Germinal center (tissue), 1 donor: ENCODE measurements at places on chromosomes 7 and 10.

DNA sequence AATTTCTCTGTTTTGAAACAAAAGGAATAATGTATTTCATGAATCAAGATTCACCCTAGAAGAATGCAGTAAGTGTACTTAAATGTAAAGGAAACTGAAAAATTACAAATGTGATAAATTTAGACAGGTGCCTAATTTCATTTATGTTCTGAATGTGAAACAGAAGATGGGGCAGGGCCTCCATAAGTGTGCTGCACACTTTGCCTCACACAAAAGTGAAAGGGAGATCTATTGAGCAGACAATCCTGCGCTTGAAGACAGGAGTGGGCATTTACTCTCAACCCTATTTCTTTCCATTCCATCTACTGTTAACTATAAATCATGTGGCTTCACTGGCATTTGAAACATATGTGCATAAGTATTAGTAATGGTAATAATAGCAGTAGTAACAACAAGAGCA, 36.2 kb downstream of the GNG11 start:
- no peak for DNase-seq

DNA sequence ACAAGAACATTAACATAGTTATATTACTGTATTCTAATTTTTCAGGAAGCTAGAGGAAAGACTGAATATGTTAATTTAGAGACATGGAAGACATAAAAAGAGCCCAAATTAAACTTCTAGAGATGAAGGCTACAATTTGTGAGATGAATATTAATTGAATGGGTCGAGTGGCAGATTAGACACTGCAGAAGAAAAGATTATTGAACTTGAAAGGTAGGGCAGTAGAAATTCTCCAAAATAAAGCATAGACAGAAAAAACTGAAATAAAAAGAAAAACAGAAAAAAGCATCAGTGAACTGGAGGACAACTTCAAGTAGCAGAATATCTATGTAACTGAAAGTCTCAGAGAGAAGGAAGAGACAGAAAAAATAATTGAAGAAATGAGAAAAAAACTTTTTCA, 274.3 kb upstream of the IMMP2L start:
- no peak for DNase-seq

DNA sequence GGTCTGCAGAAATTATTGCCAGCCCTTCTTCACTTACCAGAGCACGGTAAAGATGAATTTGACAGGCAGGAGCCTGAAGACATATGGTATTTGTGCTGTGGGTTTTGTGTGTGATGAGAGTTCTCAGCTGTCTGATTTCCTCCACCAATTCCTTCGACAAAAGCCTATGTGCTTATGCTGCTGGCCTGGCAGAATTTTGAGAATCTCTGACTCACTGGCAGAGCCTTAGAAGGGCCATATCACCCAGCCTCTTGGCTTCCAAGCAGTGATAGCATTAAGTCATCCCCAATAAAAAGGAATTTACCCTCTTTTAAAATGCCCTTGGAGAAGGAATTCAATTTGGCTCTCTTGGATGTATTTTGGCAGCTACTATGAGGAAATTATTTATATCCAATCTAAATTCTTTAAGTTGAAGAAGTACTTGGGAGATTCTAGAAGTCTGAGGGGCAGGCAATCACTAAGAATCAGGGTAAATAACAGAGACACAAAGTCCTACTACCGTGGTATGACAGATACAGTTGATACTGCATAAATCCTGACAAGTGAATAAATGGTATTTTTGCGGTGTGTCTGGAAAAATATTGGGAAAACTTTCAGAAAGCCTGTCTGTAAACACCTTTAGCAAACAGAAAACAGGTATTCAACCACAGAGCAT, 68.6 kb upstream of the EFCAB10 start:
- no peak for DNase-seq

DNA sequence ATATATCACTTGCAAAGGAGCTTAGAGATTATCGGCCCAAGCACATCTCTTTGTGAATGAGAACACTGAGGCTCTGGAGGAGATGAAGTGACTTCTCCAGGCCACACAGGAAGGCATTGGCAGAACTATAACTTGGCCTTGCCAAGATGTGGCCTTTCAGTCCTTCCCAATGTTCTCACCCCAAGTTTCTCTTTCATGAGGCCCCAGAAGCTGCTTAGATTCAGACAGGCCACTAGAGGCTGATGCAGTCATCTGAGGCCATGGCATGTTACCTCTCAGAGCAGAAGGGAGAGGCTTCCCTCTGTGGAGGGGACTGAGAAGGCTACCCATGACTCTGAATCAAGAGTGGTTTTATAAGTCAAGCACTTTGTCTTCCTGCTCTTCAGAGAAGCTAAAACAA, 1003.7 kb downstream of the LRMDA start:
- DNase-seq = no peak

- DNase-seq = no peak
Measured at GRCh38 chr7:70703785-70704184, 428.2 kb upstream of the GALNT17 start.

DNA sequence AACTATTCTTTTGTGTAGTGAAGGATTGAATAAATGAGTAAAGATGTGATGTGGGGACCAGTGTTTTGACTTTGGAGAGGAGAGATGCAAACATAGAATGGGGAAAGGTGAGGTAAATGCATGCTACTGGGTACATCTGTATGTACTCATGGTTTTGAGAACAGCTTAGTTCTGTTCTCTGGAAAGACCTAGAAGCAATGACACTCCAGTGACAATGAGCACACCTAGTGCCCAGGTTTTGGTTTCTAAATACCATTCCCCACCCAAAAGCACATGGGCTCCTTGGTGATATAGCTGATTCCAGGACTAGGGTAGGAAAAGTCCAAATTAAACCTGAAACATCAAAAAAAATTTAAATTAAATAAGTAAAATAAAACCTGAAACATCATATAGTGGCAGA, 22.6 kb upstream of the HSPA12A start:
- no peak for DNase-seq

- DNase-seq = no peak
Measured at GRCh38 chr7:65554-65953, 126.8 kb upstream of the FAM20C start.

DNA sequence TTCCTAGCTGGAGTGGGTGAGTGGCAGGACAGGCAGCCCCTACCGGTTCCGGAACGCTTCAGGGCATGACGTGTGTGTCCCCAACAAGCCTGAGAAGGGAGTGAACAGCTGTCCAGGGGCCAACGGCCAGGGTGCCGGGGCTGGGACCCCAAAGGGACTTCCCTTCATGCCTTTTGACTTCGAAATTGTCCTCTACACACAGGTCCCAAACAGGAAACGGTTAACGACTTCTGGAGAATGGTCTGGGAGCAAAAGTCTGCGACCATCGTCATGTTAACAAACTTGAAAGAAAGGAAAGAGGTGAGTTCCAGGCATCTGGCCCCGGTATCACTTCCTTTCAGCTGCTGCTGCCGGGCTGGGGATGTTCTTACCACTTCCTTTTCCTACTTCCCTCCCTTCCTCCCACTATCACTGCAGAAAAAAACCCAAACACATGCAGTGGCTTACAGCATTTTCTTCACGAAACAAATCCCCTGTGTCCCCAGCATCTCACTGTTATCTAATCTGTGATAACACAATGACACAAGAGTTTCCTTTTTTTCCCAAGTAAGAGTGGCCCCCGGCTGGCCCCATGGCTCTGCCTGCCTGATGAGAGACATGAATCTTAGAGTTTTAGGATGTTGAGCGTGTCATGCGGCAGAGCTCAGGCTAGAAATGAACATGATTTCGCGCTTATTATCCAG, 63.2 kb downstream of the MKI67 start:
- DNase-seq = peak; percentile 47

GRCh38 chr10:74628136-74628535, 198.3 kb upstream of the KAT6B start:
- DNase-seq = no peak

- DNase-seq = no peak
Measured at GRCh38 chr10:25633542-25633941, 300.5 kb upstream of the MYO3A start.

DNA sequence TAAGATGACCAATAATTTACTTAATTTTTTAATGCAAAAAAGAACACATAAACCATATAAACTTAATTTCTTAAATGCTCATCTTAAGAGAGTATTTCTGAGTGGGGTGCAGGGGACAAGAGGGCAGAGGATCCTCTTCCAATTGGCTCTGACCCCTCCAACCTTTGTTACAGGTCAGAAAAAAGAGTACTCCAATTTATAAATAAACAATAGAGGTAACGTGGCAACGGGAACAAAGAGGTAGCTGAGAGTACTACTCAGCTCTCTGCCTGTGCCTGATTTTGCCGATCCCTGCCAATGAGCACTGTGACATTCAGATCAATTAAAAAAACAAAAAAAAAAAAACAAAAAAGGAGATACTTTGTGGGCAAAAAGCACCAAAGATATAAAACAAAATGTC, 307.9 kb downstream of the PARD3 start:
- no peak for DNase-seq

GRCh38 chr10:63608511-63608910, 87.3 kb downstream of the REEP3 start:
- peak; percentile 12 for DNase-seq

DNA sequence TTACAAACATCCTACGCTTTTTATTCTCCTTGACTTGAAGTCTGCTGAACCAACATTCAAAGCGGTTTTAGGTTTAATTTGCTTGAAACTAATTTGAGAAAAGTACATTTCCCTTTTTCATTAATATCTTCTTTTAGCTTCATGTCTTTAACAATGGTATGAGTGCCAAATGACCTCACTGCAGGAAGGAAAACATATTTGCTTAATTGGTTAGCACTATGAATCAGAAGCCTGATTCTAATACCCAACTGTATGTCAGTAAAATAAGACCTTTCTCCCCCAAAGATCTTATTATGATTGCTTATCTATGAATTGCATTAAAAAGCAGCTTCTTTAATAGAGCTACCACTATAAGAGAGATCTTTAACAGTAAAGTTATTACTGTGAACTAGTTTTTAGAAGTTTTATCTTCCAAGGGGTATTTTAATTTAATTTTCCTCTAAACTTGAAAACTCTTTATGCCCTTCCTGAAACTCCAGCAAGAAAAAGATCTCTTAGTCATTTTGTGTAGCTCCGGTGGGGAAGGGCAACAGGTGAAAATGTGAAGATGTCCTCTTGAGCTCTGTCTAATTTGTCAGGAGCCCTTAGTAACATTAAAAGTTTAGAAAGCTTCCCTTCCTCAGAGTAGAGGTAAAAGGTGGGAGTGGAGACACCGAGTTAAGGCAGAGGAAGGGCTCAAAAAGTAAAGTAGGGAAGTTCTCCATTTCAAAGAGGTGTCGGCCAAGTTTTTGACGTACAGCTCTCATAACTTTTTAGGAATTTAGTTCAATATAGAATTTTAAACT, 6.1 kb downstream of the COL1A2 start:
- DNase-seq = no peak

DNA sequence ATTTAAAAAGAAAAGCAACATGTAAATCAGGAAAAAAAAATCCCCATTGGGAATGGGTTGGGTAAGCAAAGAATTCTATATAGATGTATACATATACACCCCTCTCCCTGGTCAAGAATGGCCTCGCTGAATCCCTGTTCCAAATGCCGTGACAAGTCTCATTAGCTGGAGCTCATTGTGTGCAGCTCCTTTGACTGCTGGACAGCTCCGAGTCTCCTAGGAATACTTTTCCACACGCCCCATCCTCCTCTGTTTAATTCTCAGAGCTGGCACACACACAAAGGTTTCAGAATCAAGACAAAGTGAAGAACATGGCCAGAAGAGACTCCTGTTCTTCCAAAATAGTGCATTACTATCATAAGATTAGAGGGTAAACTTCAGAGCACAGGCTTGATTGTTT, 130.9 kb upstream of the MKLN1 start:
- no peak for DNase-seq

GRCh38 chr10:129605986-129606518, 139.0 kb downstream of the MGMT start:
- DNase-seq = peak; percentile 60

GRCh38 chr10:72277340-72277995, 3.7 kb downstream of the DDIT4 start:
- DNase-seq = no peak

- no peak for DNase-seq
Measured at GRCh38 chr10:69458430-69459100, 7.3 kb downstream of the TSPAN15 start.

DNA sequence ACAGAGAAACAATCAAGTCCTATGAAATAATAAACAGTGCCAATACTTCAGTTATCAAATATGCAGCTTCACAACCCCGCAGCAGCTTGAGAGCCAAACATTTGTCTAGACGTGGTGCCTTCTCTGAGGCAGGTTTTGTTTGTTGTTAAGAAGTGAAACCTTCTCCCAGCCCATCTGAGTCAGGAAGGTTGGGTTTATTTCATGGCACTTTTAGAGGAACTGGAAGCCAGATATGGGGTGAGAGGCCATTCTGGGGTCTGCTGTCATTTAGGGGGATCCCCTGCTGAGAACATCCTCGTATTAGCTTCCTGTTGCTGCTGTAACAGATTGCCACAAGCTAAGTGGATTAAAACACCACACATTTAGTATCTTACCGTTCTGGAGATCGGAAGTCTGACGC, 113.6 kb downstream of the GRK5 start:
- no peak for DNase-seq

GRCh38 chr10:78620985-78621799, 447.6 kb upstream of the ZMIZ1 start:
- DNase-seq = no peak

GRCh38 chr10:51162002-51162401, 87.7 kb downstream of the PRKG1 start:
- DNase-seq = no peak

GRCh38 chr10:20350509-20350908, 534.3 kb downstream of the PLXDC2 start:
- DNase-seq = no peak

GRCh38 chr7:91264924-91265681, 870 bp downstream of the FZD1 start:
- DNase-seq = peak; percentile 47

- no peak for DNase-seq
Measured at GRCh38 chr10:6840766-6841165, 260.7 kb upstream of the PRKCQ start.

DNA sequence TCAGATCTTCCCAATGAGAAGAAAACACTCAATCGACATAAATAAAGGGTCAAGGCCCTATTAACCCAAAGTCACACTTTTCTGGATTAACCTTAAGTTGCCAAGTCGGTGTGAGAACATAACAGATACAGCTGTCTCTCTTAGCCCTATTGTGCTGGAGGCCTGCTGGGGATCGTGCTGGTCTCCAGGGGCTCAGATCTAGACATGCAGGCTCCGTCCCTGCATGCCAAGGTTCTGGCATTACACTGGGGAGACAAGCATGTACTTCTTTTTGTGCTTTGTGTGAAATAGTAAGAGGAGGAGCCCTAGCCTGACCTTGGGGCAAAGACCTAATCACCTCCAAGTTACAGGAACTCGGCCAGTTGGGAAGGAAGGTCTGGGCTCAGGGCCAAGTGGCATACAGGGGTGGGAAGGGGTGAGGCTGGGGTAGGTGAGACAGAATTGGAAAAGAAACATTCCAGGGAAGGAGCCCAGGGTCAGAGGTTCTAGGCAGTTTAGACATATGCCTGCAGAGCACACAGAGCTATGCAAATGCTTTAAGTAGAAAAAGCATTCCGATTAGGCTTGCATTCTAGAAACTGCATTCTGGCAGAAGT, 216.4 kb downstream of the HECW1 start:
- DNase-seq = no peak
